ENCODE measurements at places on chromosomes 6 and 20.

DNA sequence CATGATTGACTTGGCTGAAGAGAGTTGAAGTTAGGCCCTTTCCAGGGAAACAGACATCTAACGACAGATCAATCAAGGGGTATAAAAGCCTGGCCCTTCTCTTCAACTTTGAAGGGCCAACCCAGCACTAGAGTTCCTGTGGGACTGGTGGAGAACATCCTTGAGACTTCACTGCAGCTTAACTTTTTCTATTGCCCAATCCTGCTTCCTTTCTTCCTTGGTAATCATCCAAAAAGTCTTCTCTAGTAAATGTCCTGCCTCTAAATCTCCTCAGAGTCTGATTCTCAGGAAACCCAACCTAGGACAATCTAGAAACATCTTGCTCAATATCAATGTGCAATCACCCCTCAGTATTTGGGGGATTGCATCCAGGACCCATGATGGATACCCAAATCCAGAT lies 1.9 kb downstream of the MKKS start:
- DNase-seq = no peak

- DNase-seq = no peak
Measured at GRCh38 chr6:44867571-44868334, 460.4 kb upstream of the RUNX2 start.

GRCh38 chr6:12478921-12479320 lies 188.8 kb downstream of the EDN1 start:
- DNase-seq = no peak

- no peak for DNase-seq
Measured at GRCh38 chr20:23092384-23092756, 6.2 kb upstream of the CD93 start.

GRCh38 chr20:32600681-32601237 lies 15.6 kb upstream of the NOL4L start:
- no peak for DNase-seq

DNA sequence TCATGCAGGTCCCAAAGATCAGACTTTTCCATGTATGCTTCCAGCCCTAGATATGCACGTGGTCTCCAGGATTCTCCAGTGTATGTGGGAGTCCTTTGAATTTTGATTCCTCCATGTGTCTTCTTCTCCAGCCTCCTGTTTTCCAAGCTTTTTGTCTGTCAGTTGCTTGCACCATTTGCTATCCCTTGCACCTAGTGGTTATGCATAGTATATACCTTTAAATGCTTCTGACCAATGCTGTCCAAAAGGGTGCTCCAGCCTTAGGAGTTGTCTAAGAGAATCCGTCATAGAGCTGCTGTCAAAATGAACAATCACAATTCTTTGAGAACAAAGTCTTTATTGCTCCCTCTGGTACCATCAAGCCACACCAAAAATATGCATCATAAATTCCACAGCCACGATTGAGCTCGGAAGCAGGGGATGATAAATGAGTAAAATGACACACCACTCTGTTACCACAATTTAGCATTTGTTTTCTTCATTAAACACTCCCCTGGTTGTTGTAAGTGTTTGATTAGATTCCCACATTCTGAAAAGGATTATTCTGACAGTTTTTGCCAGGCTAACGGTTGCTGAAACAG lies 706.2 kb upstream of the GJE1 start:
- no peak for DNase-seq

DNA sequence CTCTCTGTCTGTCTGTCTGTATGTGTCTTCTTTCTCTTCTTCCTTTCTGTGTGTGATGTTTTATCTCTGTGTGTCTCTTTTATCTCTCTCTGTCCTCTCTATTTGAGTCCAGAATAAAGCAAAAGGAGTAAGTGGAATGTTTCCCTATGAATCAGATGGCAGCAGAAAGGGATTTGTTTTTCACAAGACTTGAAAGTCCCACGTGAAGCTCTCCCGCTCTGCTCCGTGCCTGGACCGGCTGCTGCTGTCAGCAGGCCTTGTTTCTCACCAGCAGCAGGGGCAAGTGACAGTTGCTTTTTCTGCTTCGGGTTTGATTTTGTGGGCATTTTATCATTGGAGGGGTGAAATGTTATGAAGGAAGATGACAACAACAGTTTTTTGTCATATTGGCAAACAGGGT lies 212.7 kb downstream of the PACRG start:
- no peak for DNase-seq

DNA sequence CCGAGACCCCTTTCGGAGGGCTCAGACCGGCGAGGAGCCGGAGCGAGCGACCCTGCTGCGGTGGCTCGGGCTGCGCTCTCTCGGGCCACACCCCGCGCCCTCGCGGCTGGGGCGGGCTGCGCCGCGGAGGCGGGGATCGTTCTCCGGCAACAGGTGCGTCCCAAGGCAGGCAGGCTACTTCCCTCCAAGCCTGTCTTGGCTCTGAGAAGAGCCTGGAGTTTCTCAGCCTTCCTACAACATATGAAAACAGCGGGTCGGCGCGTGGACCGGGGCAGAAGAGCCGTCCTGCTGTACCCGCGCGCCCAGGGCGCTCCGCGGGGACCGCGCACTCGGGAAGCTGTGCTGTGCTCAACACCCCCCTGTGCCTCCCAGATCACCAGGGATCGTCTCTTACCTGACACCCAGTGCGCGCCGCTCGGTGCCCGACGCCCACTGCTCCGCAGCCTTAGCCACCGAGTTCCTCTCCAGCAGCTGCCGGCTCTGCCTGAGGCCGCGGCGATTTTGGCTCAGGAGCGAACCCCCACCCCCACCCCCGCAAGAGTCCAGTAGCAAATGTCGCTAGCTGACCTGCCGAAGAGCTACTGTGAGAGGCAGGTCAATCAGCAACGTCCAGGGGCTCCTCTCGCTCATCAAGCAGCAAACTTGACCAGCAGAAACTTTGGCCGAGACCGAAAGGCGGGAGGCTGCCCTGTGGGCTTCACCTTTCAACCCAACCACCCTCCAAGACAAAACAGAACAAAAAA lies 3.7 kb upstream of the OLIG3 start:
- DNase-seq = no peak

GRCh38 chr6:148217921-148218320 lies 124.7 kb upstream of the SASH1 start:
- no peak for DNase-seq

- DNase-seq = no peak
Measured at GRCh38 chr20:38844963-38845362, 39.5 kb downstream of the PPP1R16B start.

GRCh38 chr6:145367149-145367548 lies 368.2 kb downstream of the EPM2A start:
- DNase-seq = no peak

GRCh38 chr6:142713959-142714358 lies 231.0 kb downstream of the HIVEP2 start:
- no peak for DNase-seq

DNA sequence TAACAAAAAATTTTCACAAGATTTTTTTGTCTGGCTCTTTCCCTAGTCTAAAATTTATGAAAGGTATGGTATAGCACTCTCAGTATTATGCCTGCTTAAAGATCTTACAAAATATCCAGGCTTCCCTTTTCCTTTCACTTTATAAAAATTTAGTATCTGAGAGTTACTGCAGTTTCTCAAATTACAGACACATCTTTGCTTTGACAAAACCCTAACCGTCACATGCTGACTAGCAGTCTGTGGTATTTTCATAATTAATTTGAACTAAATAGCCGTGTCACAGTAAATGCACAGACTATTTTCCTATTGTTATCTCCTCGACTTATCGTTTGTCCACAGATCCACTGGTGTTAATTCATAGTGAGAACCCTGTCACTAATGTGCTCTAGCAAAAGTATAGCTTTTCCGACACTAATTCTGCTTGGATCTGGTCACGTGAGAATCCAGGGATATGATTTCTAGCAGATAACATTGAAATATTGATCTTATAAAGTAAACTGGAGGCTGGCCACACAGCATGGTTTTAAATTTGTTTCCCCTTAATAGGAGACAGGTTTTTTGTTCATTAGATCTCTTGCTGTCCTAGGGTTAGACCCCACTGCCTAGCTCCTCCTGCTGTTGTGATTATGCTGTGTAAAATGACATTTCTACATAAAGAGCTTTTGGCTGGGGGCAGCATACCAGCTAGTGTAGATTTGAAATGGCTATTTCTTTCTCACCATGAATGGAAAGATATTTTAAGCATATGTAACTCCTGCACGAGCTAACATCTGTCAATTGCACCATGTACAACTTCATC lies 340.6 kb upstream of the SASH1 start:
- DNase-seq = no peak

Measured in activated T-cell treated with anti-CD3 and anti-CD28 coated beads for 48 hours (primary cell).